NCI-H226 (cell line): ENCODE measurements at places on chromosomes 2 and 18.
A peak's percentile ranks its signal among the peaks of the same experiment; 100 is the strongest.

- DNase-seq = no peak
Observed at GRCh38 chr2:69222953-69223658, 163.9 kb downstream of the GFPT1 start.

- DNase-seq = no peak
Observed at GRCh38 chr18:28152354-28152753, 24.6 kb downstream of the CDH2 start.

GRCh38 chr18:2969695-2970094 lies 43.2 kb downstream of the LPIN2 start:
- no peak for DNase-seq

- no peak for DNase-seq
Observed at GRCh38 chr2:65263262-65263661, 35.6 kb downstream of the ACTR2 start.

- no peak for DNase-seq
Observed at GRCh38 chr2:69482471-69482870, 45.2 kb upstream of the NFU1 start.

- DNase-seq = no peak
Observed at GRCh38 chr2:196088203-196088602, 19.6 kb upstream of the DNAH7 start.

- no peak for DNase-seq
Observed at GRCh38 chr2:22360735-22361374, 1024.1 kb upstream of the KLHL29 start.

DNA sequence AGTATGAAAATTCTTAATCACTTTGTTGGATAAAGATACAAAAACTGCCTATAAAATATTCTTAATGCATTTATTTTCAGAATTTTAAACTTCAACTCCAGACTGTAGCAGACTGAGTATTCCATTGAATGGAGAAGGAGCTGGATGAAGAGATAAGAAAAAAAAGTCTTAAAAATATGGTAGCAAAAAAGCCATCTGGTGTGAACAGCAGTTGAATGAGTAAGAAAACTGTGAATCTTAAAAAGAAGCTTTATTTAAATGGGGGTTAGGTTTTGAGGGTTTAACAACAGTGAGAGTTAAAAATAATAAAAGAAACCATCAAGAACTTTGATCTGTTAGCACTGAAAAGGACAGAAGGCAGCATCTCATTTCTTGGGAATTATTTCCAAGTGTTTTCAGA lies 91.5 kb downstream of the KCNH7 start:
- DNase-seq = no peak

GRCh38 chr18:28511413-28511821 lies 334.5 kb upstream of the CDH2 start:
- DNase-seq = peak; percentile 62

DNA sequence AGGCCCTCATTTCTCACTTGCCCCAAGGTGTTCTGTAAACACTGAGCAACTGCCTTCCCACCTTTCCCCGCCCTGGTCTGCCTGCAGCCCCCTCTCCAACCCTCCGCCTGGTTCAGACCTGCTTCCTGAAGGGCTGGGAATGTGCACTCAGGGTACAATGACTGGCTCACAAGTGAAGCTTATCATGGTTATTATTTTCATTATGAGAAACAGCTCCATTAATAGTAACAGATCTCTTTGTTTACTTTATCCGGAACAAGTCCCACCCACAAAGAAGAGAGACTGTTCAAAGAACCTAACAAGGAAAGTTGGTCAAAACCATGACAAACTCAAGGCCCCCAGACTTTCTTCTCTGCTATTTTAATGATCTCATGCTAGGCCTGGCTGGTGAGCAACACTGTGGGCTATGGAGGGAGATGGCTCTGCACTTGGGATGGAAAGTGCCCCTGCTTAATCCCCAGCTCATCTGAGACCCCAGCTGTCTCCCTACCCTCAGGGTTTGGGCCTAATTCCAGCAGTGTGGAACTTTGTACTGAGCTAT lies 36.7 kb downstream of the ARHGAP25 start:
- DNase-seq = no peak

DNA sequence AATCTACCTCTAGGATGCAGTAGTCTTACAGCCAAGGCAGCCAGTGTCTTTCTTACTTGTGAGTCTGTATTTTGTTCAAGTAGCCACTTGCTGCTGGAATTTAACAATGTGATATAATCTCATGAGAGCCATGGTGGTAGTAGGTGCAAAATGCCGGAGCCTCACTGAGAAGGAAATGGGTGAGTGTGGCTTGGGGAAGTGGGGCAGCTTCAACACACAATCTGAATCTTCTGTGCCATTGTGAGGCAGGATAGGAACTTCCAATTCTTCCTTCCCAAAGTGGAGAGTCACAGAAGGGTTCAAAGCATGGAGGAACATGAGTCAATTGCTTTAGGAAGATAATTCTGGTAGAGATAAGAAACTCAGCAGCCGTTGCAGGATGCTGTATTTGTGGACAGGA lies 158.7 kb upstream of the APCDD1 start:
- DNase-seq = no peak

DNA sequence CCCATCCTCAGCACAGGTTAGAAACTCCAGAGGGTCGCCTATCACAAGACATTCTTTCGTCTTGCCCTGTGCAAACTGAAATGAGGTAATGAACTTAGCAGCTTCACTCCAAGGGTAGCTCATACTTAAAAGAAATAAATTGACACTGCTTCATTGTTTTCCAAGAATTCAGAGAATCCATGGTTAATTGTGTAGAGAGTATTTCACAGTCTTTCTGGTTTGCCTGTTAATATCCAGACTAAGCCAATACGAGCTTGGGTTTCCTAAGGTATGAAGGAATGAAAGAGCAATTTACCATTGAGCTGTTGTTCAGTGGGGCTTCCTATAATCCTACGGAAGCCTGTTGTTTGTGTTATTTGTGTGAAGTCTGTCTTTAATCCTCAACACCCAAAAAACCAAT lies 58.7 kb downstream of the FAM124B start:
- DNase-seq = no peak

GRCh38 chr2:13030606-13031005 lies 313.9 kb downstream of the TRIB2 start:
- no peak for DNase-seq

- no peak for DNase-seq
Observed at GRCh38 chr2:23649303-23649702, 264.3 kb downstream of the KLHL29 start.

- no peak for DNase-seq
Observed at GRCh38 chr2:200861617-200862155, 2.8 kb downstream of the CLK1 start.

DNA sequence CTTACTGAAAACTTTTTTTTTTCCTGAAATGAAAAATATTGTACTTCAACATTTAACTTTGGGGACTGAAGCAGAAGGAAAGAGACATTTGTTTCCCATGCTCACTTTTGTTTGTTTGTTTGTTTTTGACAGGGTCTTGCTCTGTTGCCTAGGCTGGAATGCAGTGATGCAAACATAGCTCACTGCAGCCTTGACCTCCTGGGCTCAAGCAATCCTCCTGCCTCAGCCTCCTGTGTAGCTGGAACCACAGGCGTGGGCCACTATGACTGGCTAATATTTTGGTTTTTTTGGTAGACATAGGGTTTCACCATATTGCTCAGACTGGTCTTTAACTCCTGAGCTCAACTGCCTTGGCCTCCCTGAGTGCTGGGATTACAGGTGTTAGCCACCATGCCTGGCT lies 70.9 kb upstream of the SPTBN1 start:
- DNase-seq = no peak
